ENCODE measurements at places on chromosomes 3 and 15.

- DNase-seq = no peak
Observed at GRCh38 chr3:2465842-2466241, 367.2 kb downstream of the CNTN4 start.

- peak; percentile 83 for DNase-seq
Observed at GRCh38 chr15:60396958-60397771, 621 bp downstream of the ANXA2 start.

GRCh38 chr3:193040836-193041672 is 123.4 kb upstream of the MB21D2 start:
- DNase-seq = peak; percentile 51

DNA sequence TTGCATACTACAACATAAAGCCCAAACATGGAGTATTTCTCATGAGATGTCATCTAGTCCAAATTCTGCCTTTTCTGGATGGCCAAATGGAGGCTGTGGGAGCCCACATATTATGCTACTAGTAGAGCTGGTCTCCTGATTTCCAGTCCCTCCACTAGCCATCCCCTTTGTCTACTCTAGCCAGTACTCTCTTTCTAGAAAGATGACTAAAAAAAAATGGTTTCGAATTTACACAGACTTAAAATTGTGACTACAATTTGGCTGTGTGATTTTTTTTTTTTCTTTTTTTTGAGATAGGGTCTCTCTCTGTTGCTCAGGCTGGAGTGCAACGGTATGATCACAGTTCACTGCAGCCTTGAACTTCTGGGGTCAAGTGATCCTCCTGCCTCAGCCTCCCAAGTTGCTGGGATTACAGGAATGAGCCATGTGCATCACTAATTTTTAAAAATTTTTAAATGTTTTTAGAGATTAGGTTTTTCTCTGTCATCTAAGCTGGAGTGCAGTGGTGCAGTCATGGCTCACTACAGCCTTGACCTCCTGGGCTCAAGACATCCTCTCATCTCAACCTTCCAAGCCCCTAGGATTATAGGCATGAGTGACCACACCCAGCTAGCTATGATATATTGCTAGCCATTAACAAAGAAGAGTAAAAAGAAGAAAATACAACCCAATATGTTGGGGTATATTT is 273.9 kb downstream of the ADAMTSL3 start:
- DNase-seq = no peak

Measured in EH (cell line).